ENCODE measurements at places on chromosomes 1 and 21.

- no peak for DNase-seq
These were observed 19.3 kb downstream of the ELF3 start for GRCh38 chr1:202029727-202030126.

GRCh38 chr1:149917571-149918144 lies at the start of gene SV2A:
TSS of gene SV2A (minus strand) at chr1:149917844. CDS start at chr1:149913840, 4,004 bp downstream.
- DNase-seq, result peak; percentile 28

- no peak for DNase-seq
These were observed 32.9 kb downstream of the TENT5C start for GRCh38 chr1:117638759-117639158.

GRCh38 chr1:158147401-158147800 lies 33.3 kb upstream of the CD1D start:
- DNase-seq, result no peak

GRCh38 chr1:59678040-59678439 lies 136.7 kb upstream of the HOOK1 start:
- DNase-seq, result no peak

DNA sequence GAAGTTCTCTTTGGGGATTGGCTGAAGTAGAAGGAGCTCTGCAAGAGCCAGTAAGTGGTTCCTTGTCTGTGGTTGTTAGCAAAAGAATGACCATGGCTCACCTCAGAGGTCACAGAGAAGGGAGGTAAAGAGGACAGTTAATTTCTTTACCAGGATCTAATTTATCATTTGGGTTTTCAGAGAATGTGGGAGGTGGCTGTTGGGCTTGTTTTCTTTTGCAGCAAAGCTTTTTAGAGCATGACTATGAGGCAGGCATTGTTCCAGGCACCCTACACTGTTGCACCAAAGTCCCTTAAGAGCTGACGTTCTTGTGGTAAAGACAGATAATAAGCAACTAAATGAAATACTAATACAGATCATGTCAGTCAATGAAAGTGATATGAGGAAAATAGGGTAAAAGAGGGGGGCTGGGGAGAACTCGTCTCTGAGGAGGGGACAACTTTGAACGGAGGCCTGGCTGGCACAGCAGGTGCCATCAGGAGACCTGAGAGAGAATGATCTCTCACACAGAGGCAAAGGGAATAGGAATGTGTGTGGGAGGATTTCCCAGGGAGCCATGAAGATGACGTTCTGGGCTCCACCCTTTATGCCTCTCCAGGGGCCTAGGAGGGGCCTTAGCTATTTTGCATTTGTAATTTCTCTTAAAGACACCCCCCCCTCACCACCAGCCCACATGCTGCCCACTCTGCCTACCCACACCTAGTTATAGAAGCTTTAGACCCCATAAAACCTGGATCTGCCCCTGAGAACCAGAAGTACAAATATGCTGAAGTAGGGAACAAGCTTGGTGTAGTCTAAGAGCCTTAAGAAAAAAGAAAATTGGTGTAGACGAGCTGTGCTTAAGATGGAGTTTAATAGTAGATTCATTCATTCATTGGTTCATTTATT lies 177.5 kb downstream of the ROR1 start:
- no peak for DNase-seq

GRCh38 chr1:231108516-231109302 lies 53.1 kb upstream of the TRIM67 start:
- no peak for DNase-seq

DNA sequence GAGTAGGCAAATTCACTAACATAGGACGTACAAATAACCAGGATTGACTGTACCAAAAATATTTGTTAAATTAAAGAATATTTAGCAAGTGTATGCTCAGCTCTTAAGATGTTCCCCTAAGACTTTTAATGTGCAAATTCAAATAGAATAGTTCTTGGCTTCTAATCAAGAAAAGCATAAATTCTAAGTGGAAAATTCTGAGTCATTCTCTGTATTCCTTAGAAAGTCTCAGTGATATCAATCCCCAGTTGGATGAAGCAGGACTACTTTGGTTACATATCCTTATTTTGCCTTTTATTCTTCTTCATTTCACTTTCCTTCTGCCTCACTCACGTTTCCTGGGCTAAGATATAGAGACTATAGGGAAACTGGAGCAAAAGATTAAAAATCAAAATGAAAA lies 130.2 kb downstream of the IFI44 start:
- DNase-seq, result no peak

DNA sequence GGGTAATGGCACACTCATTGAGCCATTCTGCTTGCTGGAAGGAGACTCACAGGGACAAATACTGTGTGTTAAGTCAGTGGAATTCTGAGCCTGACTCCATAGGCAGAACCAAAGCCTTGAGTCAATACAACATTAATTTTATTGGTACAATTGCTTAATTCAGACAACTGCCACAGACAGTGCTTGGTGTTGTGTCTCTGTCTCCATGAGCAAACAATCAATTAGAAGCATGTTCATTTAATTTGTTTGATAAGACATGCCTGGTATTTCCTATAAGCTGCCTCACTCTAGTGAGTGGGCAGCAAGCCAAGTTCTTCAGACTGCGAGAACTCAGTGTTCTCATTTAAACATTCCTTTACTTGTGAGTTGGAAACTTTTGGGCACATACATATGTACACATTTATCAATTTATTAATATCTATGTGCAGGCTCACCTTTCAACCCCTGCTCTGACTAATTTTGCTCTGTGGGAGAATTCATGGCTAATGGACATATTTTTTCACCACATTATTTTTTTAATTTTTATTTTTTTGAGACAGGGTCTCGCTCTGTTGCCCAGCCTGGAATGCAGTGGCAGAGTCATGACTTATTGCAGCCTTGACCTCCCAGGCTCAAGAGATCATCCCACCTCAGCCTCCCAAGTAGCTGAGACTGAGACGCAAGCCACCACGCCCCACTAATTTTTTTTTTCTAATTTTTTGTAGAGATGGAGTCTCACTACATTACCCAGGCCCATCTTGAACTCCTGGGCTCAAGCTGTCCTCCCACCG lies 4.5 kb upstream of the SRSF10 start:
- no peak for DNase-seq

DNA sequence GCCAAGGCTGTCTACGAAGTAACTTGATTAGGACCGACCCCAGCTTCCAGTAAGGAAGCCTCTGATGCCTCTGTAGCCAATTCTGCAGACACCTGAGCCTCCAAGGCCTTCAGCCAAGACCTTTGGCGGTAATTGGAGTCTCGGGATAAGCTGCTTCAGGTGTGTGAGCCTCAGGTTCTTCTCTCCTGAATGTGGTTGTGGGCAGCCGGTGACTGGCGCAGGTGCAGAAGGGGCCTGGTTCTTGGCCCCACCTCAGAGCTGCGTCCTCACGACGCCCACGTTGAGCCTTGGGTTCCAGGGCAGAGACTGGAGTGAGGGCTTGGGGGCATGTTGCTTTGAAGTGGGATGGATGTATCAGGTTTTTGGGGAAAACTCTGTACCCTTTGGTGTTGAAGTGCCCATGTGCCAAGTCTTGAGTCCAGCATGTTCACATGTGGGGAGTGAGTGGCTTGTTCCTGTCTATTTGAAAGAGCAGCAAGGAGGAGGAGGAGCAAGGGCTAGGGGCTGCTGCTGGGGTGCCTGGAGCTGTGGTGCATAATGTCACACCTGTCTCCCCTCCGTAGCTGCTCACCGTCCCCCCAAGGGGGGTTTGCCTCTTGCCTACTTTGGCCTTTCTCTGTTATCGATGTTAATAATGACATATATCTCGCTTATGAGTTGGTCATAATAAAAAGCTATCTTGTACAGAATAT lies 1.4 kb downstream of the PSEN2 start:
- DNase-seq, result no peak

DNA sequence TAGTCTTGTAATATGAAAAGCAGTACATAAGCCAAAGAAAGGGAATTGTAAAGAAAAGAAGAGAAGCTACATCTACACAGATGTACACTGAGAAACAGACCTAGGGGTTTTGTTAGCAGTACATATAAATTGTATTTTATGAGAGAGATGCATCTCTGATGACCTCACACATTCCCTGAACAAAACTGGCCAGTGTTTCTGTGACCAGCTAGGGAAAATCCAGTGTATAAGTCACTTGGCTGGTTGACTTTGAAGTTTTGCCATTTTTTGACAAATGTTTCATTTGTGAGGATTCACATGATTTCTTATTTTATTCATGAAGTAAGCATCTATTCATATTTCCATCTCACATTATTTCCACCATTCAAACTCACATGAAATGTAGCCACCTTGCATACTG lies 28.3 kb upstream of the DYNLT5 start:
- no peak for DNase-seq

All from NCI-H1417 treated with DMSO at 0.1 percent for 48 hours (cell line).